ENCODE measurements at places on chromosomes 1 and 21.

DNA sequence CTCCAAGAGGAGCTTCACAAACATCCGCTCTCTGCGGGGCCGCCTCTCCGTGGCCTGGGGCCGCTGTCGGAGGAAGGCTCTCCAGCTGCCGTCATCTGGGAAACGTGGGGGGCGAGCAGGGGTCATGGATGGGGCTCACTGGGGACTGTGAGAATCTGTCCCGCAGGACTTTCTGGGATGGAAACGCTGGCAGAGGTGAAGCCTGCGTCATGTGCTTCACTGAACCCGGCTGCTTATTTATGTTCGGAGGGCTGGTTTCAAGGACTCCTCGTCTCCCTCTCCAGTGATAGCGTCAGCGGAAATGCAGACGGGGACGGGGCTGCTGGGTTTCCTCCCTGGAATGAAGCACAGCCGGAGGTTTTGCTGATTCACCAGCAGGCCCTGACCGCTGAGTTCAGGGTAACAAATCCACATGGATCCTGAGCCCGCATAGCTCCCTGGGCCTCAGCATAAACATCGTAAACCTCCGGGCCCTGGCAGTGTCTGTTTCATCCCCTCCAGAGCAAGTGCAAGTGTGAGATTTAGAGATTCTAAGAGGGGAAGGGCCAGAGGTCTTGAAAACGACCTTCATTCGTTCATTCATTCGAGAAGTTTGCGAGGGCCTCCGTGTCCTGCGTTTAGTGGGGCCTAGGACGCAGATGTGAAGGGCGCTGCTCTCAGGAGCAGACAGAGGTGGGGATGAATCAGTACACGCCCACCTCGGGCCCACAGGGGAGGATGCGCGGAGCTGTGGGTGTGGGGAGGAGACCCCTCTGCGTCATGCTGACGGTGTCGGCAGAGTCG lies 7.0 kb upstream of the POFUT2 start:
- DNase-seq = no peak

DNA sequence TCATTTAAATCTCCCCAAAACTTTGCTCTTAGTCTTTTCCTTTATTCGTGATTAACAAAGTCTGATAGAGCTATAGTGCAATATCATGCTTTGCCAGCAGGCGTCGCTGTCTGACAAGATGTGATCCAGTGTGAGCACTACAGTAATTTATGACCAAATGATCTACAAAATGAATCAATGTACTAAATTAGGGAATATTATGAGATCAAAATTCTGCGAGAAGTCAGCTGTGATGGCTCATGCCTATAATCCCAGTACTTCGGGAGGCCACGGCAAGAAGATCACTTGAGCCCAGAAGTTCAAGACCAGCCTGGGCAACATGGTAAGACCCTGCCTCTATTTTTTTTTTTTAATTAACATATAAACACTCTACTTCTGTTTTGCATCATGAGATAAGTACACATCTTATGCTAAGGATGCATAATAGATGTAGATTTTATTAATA lies 3.6 kb upstream of the SPSB1 start:
- peak; percentile 61 for DNase-seq

DNA sequence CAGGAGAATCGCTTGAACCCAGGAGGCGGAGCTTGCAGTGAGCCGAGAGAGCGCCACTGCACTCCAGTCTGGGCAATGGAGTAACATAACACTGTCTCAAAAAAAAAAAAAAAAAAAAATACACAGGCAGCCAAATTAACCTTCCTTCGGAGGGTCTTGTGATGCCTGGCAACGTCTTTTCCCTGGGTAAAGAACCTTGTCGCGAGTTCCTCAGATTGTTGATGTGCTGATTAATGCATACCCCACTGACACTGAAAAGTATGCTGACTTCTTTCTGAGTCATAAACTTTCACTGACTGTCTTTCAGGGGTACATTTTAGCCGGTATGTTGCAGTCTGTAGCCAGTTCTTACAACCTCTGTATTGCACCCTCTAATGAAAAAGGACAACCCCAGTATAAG lies 95.1 kb upstream of the SOD1 start:
- DNase-seq = no peak

DNA sequence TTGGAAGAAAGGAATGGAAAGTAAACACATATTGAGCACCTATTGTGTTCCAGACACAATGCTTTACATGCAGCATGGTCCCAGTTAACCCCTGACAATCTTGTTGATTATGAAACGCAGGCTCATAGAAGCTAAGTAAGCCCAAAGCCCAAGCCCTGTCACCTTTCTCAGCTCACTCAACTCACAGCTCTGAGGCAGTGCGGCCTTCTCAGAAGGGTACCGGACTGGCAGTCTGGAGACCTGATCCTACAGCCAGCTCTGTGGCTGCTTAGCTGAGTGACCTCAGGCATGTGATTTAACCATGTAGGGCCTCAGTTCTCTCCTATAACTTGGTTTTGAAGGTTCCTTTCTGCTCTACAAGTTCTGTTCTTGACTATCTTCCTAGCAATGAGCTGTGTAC lies 464 bp upstream of the RNASEL start:
- no peak for DNase-seq

- DNase-seq = no peak
Observed at GRCh38 chr1:207355513-207356295, 34.2 kb downstream of the CD55 start.

GRCh38 chr1:152486400-152487006 lies 24.1 kb upstream of the LCE5A start:
- no peak for DNase-seq

DNA sequence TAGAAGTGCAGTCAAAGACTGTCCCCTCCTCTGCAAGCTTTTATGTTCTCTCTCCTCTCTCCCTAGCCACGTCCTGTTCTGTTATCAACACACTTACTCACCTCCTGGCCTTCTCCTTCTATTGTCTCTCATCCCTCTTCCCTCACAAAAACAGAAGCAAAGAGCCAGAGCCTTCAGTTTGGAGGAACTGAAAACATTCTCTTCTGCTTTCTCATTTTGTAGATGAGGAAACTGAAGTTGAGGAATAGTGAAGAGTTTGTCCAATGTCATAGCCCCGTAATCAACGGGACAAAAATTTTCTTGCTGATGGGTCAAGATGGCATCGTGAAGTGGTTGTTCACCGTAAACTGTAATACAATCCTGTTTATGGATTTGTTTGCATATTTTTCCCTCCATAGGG lies 1.9 kb downstream of the NLRP3 start:
- no peak for DNase-seq

- DNase-seq = no peak
Observed at GRCh38 chr1:228198977-228199590, 8.8 kb upstream of the OBSCN start.

DNA sequence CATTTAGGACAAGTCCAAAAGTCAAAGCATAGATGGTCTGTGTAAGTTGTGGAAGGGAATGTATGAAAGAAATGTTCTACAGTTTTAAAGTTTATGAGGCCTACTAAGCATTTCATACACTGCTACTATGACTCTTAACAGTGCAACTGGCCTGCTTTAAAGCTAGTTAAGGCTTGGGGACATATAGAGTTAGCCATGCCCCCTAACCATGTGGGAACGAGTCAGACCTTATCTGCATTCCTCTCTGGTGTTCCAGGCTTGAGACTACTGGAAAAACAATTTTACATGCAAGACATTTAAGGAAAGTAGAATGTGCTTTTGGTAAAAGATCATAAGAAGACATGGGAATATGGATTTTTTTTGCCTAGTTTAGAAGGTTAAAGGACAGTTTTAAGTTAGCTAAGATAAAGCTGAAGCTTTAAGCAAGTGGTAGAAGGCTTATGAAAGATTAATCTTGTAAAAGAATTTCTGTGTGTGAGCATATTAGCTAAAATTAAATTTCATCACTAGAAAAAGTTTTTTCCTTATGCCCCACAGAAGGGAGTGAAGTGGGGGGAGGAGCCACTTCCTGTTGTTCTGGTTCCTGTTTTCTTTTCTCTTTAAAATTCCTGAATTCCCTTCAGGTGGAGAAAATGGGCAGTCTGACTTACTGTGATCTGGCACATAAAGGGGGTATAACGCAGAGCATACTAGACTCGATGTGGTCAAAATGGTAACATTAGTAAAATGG lies 8.9 kb upstream of the CD48 start:
- DNase-seq = no peak
